ENCODE measurements at places on chromosomes 13 and 19.
A peak's percentile ranks its signal among the peaks of the same experiment; 100 is the strongest.

GRCh38 chr19:36891768-36892357 lies 24.2 kb downstream of the ZNF829 start:
- DNase-seq, result no peak

- no peak for DNase-seq
Observed at GRCh38 chr13:94236872-94237271, 242.6 kb downstream of the DCT start.

DNA sequence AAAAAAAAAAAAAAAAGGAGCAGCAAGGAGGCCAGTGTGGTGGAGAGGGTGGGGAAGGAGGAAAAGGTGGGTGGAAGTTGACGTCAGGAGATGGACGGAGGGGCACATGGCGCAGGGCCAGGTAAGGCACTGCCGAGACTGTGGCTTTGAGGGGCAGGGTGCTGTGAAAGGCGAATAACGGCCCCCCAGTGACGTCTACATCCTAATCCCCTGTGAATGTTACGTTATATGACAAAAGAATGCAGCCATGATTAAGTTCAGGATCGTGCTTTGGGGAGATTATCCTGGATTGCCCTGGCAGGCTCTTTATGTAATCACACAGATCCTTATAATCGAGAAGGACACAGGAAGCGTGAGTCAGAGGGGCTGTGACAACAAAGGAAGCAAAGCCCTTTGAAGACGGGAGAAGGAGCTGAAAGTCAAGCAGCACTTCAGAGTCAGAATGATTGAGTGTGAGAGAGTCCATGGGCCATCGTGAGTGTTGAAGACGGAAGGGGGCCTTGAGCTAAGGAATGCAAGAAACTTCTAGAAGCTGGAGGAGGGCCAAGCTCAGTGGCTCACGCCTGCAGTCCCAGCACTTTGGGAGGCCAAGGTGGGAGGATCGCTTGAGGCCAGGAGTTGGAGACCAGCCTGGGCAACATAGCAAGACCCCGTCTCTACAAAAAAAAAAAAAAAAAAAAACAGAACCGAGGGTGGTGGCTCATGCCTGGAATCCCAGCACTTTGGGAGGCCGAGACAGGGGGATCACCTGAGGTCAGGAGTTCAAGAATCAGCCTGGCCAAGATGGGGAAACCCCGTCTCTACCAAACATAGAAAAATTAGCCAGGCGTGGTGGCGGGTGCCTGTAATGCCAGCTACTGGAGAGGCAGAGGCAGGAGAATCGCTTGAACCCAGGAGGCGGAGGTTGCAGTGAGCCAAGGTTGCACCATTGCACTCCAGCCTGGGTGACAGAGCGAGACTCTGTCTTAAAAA lies 13.8 kb upstream of the CEACAM16 start:
- DNase-seq, result no peak

GRCh38 chr19:7069904-7070226 lies 362 bp downstream of the ZNF557 start:
- no peak for DNase-seq

DNA sequence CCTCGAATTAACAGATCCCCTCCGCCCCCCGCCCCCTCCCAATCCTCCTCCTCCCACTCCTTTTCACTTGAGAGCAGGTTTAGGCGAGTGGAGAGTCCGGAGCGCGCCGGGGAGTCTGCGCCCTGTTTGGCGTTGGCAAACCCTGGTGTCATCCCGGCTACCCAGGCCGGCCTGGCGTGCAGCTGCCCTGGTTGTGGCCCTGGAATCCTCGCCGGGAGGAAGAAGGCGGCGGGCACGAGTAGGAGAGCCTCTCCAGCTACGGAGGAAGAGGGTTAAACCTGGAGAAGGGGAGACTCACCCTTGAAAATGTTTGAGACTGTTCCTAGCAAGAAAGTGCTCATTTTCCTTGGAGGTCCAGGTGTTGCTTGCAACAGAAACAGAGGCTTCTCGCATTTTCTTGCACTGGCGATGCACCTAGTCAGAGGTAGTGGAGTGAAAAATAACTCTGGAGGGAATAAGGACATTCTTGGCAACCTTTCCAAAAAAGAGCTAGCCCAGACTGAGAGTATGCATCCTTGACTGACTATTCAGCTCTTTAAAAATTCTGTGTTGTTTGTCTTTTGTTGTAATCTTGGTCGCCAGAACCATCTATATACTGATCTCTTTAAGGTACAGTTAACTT lies 1.3 kb upstream of the SOX21 start:
- no peak for DNase-seq

- DNase-seq, result peak; percentile 84
Observed at GRCh38 chr19:18112989-18113478, 15.5 kb downstream of the MAST3 start.

- DNase-seq, result no peak
Observed at GRCh38 chr13:97484301-97484700, 50.3 kb downstream of the RAP2A start.

GRCh38 chr13:99389520-99390304 lies 82.5 kb upstream of the GPR183 start:
- peak; percentile 14 for DNase-seq

- DNase-seq, result no peak
Observed at GRCh38 chr13:48737689-48738088, 84.0 kb downstream of the CYSLTR2 start.

DNA sequence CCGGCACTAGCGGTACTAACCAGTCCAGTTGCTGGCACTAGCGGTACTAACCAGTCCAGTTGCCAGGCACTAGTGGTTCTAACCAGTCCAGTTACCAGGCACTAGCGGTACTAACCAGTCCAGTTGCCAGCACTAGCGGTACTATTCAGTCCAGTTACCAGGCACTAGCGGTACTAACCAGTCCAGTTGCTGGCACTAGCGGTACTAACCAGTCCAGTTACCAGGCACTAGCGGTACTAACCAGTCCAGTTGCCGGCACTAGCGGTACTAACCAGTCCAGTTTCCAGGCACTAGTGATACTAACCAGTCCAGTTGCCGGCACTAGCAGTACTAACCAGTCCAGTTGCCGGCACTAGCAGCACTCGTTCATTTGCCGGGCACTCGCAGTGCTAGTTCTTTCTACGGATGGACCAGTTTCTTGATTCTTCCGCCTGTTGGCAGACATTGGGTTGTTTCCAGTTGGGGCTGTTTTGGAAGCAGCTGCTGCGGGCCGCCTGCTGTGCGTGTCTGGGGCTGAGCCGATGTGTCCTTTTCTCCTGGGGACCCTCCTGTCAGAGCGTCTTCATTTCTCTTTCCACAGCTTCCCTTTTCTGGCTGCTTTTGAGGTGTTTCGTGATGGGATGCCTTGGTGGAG lies 123.4 kb upstream of the MCF2L start:
- no peak for DNase-seq

GRCh38 chr13:41649659-41650058 lies 192.3 kb downstream of the RGCC start:
- no peak for DNase-seq

DNA sequence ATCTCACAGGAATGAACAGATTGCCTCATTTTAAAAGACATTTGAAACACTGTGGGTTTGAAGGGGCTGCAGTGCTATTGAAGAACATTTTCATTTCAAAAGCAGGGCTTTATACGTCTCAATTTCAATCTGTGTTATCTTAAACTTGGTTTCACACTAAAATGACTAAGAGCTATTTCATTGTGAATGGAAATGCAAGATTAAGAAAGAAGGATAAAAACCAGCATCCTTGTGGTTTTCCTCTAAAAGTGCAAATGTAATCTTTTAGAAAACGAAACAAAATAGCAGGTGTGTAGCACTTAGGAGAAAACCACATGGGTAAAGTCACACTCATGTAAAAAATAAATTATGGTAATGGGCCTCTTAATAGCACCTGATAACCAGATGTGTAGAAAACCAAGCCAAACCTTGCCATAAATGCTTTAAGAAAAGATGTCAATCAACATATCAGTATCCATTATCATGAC lies 397.7 kb downstream of the GPC6 start:
- DNase-seq, result no peak

DNA sequence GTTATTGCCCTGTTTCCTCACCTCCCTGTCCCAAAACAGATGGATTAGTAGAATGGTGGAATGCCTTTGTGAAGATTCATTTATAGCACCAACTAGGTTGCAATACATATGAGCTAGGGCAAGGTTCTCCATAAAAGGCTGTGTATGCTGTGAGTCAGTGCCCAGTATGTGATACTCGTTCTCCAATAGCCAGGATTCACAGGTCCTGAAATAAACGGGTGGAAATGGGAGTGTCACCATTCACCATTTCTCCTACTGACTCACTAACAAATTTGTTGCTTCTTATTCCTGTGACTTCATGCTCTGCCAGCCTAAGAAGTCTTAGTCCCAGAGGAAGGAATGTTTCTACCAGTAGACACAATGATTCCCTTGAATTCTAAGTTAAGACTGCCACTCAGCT lies 1745.4 kb downstream of the SLITRK1 start:
- no peak for DNase-seq

GRCh38 chr19:46023311-46023779 lies 492 bp upstream of the PGLYRP1 start:
- DNase-seq, result no peak

DNA sequence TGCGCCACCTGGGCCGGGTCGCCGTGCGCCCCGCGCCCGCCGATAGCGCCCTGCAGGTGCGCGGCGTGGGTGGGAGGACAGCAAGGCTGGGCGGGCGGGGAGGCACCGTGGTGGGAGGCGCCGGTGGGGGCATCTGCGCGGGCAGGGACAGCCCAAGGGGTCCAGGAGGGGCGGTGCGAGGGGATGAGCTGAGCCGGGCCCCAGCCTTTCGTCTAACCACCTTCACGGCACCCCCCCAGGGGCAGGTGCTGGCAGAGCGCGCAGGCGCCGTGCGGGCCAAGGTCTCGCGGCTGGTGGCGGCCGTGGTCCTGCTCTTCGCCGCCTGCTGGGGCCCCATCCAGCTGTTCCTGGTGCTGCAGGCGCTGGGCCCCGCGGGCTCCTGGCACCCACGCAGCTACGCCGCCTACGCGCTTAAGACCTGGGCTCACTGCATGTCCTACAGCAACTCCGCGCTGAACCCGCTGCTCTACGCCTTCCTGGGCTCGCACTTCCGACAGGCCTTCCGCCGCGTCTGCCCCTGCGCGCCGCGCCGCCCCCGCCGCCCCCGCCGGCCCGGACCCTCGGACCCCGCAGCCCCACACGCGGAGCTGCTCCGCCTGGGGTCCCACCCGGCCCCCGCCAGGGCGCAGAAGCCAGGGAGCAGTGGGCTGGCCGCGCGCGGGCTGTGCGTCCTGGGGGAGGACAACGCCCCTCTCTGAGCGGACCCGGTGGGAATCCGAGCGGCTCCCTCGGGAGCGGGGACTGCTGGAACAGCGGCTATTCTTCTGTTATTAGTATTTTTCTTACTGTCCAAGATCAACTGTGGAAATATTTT lies 3.1 kb downstream of the KISS1R start:
- peak; percentile 56 for DNase-seq

- DNase-seq, result no peak
Observed at GRCh38 chr13:29909081-29909730, 58.8 kb upstream of the UBL3 start.

DNA sequence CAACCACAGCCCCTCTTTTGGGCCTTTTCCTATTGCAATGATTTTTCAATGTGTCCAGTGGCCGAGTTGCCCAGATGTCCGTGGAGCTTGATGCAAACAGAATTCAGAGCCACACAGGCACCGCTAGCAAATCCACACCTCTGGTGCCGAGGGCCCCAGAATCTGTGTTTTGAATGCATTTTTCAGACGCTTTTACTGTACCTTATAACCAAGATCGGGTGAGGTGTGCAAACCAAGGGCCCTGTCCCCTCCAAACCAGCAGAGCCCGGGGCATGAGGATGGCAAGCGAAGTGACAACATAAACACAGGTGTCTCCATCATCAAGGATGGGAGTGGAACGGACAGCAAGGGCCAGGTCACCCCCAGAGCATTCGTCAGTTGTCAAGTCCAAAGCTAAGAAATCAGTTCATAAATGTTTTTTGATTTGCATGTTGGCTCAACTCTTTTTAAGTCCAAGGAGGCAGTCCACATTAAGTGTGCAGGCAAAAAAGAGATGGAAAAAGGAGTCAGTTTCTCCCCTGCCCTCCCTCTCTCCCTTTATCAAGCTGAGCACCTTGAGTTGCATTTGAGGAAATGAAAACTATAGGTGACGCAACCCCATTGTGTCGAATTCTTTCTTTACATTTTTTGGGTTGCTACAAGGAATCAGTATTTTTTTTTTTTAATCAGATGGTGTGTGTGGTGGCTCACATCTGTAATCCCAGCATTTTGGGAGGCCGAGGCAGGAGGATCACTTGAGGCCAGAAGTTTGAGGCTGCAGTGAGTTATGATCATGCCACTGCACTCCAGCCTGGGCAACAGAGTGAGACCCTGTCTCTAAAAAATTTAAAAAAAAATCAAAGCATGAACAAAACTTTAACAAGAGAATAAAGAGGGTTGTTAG lies 2.9 kb downstream of the CCDC8 start:
- no peak for DNase-seq

- DNase-seq, result no peak
Observed at GRCh38 chr19:10712045-10712444, 5.8 kb upstream of the DNM2 start.

DNA sequence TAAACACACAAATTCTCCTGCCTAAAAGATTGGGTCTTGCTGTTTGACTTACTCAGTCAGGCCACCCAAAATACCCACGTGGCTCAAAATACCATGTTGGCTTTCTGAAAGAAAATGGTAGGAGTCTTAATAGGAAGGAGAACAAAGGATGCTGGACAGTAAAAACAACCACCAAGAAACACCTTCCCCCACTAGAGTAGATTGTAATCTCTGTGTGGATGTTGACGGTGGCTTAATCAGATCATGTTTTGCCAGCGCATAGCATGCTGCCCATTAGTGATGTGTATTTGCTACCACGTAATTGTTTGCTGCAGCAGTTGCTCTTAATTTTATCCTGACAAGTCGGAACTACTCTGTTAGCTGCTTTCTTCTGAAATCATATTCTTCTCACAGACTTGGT lies 1229.3 kb upstream of the SLC10A2 start:
- no peak for DNase-seq

- no peak for DNase-seq
Observed at GRCh38 chr13:30705680-30706079, 29.7 kb upstream of the ALOX5AP start.

- no peak for DNase-seq
Observed at GRCh38 chr19:54614726-54615125, 15.6 kb upstream of the LILRB1 start.

GRCh38 chr13:77036279-77036678 lies 9.3 kb upstream of the FBXL3 start:
- DNase-seq, result no peak

GRCh38 chr19:2014131-2014571 lies 1.4 kb downstream of the BTBD2 start:
- DNase-seq, result no peak

DNA sequence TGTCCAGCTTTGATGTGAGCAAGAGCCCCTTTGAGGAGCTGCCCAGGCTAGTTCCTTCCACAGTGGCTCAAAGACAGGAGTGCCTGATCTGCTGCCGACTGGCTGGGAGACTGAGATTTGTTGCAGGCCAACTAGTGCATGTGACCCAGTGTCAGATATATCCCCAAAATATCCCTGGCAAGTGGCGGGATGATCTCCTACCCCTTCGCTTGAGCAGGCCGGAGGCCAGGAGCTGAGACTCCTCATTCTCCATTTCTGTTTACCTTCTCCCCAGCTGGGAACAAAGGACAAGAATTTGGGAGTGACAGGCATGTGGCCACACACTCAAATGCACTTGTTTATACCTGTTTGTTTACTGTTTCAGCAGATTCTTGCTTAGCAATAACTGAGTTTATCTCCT lies 37.1 kb upstream of the XPO4 start:
- DNase-seq, result no peak

GRCh38 chr19:28881616-28882015 lies 331.3 kb downstream of the UQCRFS1 start:
- DNase-seq, result no peak
